Stimulated activated CD4-positive, alpha-beta T cell treated with anti-CD3 and anti-CD28 coated beads, Interleukin-1b, Interleukin-23, amount 100 ng/mL, for 4 hours (primary cell): ENCODE measurements at places on chromosomes 6 and 20.

DNA sequence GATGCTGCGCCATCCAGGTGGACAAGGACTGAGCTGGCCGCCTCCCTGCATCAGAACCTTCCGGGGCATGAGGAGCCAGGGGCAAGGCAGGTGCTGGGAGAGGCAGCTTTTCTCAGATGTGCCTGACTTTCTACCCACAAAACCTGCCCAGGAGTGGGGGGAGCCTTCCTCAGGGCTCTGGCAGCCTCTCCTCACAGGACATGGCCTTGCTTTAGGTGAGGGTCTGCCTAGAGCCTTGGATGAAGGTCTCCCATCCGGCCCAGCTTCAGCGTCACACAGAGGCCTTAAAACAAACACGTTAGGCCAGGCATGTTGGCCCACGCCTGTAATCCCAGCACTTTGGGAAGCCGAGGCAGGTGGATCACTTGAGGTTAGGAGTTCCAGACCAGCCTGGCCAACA is 7.4 kb downstream of the BCAS4 start:
- DNase-seq: no peak

DNA sequence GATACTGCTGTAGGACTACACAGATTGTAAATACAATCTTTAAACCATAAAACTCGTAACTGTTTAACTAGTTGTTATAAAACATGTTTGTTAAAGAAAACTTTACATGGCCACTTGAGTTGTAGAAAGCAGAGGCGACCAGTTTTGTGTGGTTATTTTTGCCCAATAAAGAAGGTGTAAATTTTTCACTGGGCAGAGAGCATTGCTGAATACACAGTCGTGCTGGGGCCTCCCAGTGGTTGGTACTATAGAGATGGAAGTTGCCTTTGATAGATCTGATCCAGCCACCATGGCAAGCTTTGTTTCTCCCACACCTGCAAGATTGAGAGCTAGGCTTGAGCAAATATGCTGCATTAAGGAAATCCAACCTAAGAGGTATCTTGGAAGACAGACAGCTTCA is 34.0 kb upstream of the YWHAB start:
- no peak for DNase-seq

DNA sequence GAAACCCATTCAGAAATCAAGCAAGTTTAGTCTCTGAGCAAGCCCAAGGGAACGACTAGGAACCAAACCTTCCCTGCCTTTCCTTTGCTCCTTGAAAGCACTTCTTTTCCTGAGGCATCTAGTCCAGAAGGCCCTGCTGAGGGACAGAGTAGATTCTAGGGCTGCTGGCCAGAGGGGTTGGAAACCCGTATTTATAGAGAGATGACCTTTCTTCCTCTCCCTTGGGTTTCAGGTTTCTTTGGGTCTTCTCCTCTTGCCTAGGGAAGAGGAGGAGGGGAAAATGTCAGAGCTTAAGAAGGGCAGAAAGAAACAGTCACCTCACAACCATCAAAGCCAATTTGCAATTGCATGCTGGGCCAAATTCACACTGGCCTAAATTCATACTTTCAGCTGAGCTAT is 5.8 kb downstream of the APOBEC2 start:
- no peak for DNase-seq

DNA sequence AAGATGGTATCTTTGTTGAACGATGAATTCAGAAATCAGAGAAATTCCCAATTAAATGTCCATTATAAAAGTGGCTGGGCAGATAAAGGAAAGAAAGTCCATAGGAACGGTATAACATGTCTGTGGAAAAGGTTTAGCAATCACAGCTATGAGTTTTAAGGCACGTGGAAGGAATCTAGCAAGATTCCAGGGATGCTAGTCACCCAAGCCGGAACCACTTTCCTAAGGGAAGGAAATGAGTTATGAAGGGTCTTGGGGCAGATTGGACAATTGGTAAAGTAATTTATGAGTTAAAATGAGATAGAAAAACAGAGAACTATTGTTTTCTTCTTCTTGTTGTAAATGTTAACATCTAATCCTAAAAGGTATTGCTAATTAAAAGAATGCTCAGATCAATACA is 384.8 kb downstream of the ADGRB3 start:
- DNase-seq: no peak

DNA sequence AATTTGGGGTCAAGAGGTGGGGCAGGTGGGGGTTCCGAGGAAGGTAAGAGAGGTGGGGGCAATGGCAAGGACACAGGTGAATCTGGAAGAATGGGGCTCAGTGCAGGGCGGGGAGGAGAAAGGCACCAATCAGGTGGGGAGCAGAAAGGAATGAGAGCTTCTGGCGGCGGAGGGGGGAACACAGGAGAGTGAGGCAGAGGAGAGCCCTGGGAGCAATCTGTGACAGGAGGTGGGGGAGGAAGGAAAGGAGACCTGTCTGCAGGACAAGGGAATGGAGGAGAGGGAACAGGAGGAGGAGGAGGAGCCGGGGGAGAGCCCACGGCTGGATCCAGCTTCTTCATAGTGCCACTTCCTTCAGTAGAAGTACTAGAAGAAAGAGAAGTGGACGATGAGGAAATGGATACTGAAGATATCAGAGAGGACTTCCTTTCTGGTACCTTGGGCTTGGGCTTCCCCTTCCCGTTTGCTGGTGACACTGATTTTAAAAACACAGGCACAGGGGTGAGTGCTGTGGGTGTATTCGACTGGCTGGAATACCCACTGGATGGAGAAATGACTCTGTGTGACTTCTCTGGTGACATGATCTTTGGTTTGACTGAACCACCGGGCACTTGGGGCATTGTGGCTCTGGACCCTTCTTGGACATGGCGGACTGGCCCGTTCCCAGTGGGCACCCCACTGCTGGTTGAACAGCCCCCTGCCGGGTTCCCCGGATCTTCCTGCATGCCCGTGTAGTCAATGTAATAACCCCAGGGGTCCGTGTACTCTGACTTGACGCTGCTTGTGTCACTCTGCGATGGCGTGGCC is 27.4 kb downstream of the HEBP2 start:
- DNase-seq: no peak

- no peak for DNase-seq
These were observed 456.9 kb upstream of the MAP3K7 start for GRCh38 chr6:91043751-91044150.

- no peak for DNase-seq
These were observed 1049.5 kb upstream of the EPHA7 start for GRCh38 chr6:94468830-94469229.

DNA sequence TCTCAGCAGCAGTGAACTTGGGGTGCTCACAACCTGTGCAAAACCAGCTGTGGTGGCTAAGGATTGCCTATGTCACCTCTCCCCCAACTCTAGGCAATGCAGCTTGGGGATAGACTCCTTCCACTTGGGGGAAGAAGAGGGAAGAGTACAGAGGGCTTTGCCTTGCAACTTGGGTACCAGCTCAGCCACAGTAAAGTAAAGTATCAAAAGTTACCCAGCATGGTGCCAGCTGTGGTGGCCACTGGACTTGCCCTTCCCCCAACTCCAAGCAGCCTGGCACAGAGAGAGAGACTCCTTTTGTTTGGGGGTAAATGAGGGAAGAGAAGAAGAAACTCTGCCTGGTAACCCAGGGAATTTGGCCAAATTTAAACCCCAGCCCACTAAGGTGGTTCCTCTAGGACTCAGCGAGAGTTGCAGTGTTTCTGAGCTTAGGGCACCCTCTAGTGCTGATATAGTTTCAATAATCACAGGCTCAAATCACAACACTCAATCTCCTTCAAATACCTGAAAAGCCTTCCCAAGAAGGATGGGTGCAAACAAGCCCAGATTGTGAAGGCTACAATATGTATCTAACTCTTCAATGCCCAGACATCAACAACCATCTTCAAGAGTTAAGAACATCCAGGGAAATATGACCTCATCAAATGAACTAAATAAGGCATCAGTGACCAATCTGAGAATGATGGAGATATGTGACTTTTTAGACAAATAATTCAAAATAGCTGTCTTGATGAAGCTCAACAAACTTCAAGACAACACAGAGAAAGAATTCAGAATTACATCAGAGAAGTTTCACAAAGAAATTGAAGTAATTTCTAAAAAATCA is 7.6 kb upstream of the DEFB129 start:
- DNase-seq: no peak

DNA sequence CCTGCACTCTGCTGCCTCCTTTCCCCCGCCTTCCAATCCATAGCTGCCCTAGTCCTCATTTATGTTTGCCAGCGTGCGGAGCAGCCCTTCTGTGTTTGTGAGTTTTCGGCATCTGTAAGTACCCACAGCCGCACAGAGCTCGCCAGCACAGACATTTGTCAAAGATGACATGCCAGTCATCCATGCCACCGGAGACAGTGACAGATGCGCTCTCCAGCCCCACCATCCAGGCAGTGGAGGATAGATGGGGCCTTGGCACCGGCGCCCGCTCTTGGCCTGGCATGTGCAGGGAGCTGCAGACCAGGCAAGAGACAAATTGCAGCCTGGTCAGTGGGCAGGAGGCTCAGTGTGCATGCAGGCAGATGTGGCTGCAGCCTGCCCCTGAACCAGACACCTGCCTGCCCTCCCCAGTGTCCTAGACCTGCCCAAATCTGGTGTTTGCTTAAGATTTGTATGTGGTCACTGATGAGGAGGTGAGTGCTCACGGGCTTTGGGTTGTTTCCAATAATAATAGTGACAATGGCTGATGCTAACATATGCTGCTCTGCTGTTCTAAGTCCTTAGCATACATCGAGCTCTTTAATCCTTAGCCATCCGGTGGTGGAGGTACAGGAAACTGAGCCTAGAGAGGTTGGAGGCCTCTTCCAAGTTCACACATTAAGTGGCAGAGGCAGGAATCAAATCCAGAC is 78.1 kb downstream of the UNC5CL start:
- DNase-seq: no peak

DNA sequence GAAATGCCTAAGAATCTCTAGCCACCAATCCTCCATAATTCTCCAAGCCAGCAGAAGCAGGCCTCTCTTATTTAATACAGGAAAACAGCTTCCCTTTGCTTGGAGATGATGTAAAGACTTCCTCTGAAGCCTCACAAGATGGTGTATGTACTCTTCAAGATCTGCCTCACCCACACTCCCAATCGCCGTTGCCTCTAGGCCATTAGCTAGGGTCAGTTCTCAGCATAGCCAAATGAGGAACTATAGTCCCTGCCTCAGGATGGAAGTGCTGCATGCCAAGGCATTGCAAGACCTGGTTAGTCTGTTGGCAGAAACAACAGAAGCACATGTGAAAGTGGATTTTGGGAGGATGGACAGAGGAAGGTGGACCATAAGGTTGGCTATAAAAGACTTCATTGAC is 139.1 kb downstream of the SCML4 start:
- DNase-seq: no peak

- no peak for DNase-seq
These were observed 88.8 kb downstream of the CD24 start for GRCh38 chr6:106885679-106886078.

DNA sequence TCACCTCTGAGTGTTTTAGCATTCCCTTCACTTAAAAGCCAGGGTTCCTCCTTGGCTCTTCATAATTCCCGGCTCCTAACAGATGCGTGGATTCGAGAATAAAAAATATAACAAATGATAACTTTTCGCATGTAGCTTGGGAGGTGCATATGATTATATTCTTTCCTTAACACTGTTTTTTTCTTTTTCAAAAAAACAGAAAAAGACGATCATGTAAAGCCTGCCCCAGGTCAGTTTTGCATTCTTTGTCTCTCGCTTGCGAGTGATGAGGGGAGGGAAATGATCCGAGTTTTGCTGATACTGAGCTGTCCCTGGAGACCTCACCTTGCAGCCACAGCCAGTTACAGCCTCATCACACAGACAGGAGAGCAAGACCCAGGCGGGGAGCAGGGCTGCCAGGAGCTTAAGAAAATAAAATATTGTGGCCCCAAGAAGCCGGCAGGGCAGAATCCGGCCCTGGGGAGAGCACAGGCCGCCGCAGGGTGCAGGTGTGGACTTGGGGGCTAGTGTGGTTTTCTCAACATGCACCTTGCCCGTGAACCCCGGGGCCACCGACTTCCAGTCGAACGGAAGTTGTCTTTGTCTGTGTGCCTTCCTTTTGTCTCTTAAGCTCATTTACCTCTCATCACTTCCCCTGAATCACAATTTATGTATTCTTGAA is 301.8 kb downstream of the TAF4 start:
- no peak for DNase-seq

DNA sequence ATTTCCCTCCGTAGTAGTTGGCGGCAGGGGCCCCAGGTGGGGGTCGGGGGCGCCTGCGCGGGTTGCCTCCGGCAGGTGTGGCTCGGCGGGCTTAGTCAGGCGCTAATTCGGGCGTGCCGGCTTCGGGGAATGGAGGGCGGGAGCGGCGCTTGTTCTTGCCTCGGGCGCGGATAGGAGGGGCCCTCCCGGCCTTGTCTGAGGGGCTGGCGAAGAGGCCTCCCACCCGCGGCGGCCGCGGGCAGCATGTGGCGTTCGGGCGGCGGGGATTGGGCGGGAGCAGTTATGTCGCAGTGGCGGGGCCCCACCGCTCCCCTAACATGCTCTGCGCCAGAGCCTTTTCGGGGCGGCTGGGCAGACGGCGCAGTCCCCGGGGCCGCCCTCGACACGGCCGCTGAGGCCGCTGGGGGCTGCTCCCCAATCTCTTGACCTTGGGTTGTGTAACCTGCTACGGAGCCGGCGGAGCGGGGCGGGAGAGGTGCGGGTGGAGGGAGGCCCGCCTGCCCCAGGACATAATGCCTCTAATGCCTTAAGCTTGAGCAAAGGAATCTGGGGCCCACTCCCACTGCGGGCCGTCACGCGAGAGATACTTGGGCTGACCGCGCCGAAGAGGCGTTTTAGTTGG is 1.1 kb downstream of the AMD1 start:
- peak; percentile 63 for DNase-seq

GRCh38 chr20:18254615-18255014 is 33.7 kb upstream of the ZNF133 start:
- no peak for DNase-seq

DNA sequence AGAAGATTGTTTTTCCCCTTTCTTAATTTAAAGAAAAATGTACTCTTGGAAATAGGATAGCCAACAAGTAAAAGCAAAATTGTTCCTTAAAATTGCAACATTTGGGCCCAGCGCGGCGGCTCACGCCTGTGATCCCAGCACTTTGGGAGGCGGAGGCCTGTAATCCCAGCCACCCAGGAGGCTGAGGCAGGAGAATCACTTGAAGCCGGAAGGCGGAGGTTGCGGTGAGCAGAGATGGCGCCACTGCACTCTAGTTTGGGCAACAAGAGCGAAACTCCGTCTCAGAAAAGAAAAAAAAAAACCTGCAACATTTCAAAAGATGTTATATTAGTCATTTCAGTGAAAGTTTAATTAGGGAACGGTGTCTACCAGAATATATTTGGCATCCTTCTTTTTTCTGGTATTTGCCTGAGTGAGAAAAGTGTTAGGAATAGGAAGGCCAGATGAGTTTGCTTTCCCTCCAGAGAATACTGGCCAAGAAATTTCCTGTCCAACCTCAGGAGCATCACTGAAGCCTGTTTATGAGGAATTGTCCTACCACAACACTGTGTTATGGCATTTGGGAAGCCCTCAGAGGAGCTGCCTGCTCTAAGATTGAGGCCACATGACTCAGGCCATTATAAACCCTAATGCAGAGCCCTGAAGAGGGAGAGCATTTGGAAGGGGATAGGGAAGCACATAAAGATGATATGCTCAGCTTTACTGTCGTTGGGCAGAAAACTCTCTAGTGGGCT is 1.2 kb upstream of the GJA1 start:
- DNase-seq: no peak

DNA sequence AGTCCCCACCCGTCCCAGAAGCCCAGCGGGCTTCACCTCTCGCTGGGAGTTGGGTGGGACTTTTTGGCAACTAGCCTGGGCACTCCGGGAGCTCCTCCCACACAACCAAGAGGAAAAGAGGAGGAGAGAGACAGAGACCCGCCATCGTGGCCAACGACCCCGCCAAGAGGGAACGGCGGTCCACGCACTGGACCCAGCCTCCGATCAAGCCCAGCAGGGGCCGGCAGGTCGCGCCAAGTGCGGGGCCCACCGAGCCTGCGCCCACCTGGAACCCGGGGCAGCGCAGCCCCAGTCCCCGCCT is 3.0 kb upstream of the TMEM14C start:
- DNase-seq: no peak
